ENCODE measurements at places on chromosomes 13 and 19.

GRCh38 chr19:3451451-3451866, 28.9 kb downstream of the SMIM24 start:
- no peak for DNase-seq

GRCh38 chr13:113881614-113882266, 17.9 kb upstream of the GAS6 start:
- DNase-seq, result no peak

- DNase-seq, result no peak
Observed at GRCh38 chr13:27960362-27961226, 8.5 kb downstream of the CDX2 start.

DNA sequence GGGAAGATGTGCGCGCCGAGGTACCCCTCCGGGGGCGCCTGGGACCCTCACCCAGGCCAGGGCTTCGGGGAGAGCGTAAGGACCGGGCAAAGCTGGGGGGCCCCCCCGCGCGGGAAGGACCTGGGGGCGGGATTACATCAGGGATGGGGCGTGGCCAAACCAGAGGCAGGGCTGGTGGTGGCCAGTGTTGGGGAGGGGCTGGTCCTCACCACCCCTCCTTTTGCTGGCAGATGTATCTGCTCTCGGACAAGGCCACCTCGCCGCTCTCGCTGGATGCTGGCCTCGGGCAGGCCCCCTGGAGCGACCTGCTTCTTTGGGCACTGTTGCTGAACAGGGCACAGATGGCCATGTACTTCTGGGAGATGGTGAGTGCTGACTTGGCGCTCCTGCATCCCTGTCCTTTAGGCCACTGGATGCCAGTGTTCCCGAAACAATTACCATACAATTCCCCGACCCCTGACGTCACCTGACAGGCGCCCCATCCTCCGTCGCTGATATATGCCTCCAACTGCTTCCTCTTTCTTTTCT, 25.3 kb downstream of the TRPM4 start:
- no peak for DNase-seq

- no peak for DNase-seq
Observed at GRCh38 chr19:14412996-14413692, 6.0 kb downstream of the DDX39A start.

- no peak for DNase-seq
Observed at GRCh38 chr13:47233734-47234133, 336.9 kb upstream of the HTR2A start.

- no peak for DNase-seq
Observed at GRCh38 chr19:32480321-32480720, 74.8 kb downstream of the DPY19L3 start.

- DNase-seq, result no peak
Observed at GRCh38 chr13:37747071-37747612, 122.4 kb downstream of the TRPC4 start.

DNA sequence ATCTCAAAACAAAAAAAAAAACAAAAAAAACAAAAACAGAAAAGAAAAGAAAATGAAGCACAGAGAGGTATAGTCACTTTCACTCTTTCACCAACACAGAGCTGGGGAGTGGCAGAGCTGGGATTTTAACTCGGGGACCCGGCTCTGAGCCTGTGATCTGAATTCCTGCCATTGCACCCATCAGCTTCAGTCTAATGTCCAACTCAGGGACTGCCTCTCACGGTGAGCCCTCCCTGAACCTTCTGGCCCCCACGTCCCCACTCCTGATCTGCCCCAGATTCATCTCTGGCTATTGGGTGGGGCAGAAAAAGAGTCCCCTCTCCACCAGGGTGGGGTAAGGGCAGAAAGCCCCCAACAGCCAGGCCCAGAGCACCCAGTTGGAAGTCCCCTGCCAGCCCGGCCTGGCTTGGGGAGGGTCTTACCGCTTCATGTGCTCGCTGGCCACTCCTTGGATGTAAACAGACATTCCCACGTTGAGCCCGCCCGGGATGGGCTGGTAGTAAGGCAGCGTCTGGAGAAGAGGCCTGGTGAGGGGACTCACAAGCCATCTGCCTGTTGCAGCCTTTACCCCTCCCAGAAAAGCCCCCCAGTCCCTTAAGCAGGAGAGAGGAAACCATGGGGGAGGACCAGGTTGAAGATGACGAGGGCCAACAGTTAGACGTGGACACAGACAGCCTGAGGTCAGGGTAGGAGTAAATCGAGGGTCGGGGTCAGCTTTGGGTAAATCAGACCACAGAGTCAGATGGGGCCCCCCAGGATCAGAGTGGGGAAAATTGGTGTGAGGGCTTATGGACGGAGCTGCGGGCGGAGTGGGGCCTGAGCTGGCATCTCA, 520 bp downstream of the LGALS4 start:
- DNase-seq, result no peak

- no peak for DNase-seq
Observed at GRCh38 chr13:113528101-113528812, 37.7 kb upstream of the DCUN1D2 start.

GRCh38 chr13:20993211-20993610, 68.2 kb downstream of the LATS2 start:
- DNase-seq, result no peak

DNA sequence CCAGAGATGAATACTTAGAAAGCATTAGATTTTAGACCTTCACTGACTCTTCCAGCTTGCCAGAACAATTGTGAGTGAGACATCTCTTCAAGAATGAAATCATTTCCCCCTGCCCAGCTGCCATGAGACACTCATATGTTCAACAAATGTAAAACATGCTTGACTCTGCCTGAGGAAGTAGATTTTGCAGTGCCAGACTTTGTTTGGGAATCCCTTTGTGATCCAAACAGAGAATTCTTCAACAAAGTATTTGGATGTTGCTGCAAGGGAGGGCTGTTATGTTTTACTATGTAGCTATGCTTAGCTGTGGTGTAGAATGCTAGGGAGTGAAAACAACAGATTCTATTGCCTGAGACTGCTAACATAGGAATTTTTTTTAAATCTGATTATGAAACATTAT, 416.4 kb downstream of the DCT start:
- DNase-seq, result no peak

DNA sequence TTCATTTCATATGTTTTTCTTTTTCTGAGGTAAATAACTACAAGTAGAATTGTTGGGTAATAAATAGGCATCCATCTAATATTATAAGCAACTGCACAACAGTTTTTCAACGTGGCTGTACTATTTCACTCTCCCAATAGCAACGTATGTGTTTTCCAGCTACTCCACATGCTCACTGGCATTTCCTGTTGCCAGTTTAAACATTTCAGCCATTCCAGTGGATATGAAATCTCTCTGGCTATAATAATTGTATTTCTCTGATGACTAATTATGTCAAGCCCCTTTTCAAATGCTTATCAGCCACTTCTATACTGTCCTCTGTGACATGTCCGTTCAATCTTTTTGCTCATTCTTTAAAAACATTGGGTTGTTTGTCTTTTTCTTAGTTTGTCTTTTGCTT, 26.8 kb upstream of the ALOX5AP start:
- no peak for DNase-seq
